M059J (cell line): ENCODE measurements at places on chromosomes 7 and 10. TPM values are rescaled to one million over a fixed set of nuclear protein-coding genes. Genes with fewer than 3 reads are reported as not detected.

DNA sequence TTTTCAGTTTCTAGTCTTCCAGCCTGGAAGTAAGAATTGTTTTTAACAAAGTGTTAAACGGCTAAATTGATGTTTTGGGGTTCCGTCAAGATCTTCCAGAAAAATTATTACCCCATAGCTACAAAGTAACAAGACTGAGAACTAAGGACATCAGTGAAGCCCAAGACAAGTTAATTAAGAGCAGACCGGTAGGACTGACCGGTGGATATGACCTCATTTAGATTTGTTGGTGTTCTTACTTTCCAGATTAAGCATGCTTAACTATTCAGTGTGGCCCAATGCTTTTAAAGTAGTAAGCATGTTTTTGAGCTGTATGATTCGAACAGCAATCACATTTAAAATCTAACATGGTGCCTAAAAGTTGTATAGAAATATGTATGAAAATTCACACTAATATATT lies 73.1 kb upstream of the RPA3 start:
- DNase-seq: no peak

GRCh38 chr10:60735244-60735643 lies 43.0 kb upstream of the CDK1 start:
- DNase-seq: no peak

DNA sequence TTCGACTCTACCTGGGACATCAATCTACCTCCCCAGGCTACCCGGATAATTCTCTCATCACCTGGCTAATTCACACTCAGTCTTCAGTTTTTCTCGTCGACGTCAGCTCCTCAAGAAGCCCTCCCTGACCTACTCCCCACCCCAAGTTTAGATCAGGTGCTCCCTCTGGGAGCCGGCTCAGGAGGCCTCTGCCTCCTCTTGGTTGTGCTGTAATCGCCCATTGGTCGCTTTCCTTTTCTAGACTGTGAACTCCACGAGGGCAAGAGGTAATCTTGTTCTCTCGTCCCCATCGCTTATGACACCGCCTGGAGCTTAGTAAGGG lies 461 bp upstream of the WIPF3 start:
- DNase-seq: no peak

TACR2 gene
- 0.05 and 0.15 TPM in 2 replicates for total RNA-seq

EN2 gene
- total RNA-seq: not detected in 2 replicates
